Stimulated activated CD4-positive, alpha-beta T cell treated with anti-CD3 and anti-CD28 coated beads, Interleukin-4, amount 100 ng/mL, for 1 hour (primary cell): ENCODE measurements at places on chromosomes 4 and X.

DNA sequence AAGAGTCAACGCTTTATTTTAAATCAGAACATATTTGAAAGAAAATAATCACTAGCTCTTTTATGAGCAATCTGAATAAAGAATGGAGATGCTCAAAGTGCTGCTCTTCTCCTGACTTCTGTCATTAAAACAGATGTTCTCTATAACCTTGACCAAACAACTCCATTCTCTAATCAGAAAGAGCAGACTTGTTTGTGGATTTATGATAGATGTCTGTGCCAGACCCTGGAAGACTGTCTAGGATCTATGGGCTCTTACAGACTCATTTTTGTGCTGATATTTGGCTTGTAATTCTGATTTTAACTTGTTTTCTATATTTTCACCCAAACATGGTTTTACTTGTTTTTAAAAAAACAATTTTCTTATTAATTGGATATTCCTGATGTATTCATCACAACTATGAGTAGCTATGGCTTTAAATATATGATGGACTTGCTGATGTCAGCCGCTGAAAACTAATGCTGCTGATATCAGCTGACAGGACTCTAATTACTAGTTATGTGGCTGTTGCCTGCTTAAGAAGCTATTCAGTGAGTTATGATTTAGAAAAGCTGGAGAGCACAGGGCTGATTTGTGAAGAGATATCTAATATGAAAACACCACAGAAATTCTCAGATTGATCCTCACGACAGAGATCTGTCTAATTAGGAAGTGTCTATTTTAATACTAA, 31.6 kb upstream of the MAML3 start:
- no peak for DNase-seq

- no peak for DNase-seq
These were observed 170.8 kb upstream of the RAI2 start for GRCh38 chrX:18031726-18032375.

DNA sequence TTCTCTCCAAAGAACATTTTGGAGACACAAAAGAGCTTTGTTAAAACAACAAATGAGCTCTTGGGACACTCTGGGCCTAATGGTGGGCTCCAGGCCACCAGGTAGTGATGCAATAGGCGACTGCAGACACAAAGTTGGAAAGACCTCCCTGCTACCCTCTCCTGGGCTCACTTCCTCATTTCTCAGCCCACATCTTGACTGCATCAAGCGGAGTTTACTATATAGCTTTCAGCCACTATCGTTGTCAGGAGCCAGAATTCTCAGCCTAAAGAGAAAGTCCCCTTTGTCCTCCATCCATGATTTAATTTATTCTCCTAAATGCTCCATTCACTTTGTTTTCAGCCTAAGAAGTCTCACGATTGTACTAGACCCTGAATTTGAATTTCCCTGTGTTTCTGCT, 114.9 kb downstream of the EFHC2 start:
- no peak for DNase-seq

DNA sequence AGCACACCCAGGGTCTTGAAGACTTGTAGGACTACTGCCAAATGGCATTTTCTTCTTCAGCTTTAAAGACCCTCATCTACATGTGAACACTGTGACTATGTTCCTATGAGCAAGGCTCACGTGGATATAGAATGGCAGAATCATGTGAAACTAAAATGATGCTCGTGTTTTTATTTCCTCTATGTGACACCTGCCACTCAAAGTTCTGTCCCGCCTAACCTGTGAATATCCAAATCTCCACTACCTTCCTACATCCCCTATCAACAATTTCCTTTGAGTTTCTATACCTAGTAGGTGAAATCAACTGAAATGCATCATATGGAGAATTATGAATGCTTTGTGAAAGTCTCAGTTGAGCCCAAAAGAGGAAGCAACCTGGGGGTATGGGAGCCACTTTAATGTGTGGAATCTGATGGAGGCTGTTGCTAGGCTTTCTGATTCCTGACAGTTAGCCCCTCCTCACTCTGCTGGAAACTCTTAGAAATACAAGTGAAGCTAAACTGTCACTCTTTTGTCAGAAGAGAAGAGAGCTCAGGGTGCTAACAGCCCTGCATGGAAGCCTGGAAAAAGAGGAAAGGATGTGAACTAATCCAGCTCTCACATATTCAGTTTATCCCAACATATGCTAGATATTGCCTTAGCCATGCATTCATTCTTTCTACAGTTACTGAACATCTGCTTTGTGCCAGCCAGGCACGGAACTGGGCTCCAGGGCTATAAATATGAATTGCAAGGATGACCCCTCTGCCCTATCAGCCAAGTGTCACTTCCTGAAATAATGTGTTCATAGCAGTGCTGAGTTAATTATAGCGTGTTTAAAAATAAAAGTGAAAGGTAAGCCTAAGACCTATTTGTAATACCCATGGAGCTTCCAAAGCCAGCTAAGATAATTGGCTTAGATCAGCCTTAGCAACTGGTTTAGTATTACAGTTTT, 11.0 kb downstream of the LHFPL1 start:
- no peak for DNase-seq

- DNase-seq, result no peak
These were observed at the start of gene SPOCK3 for GRCh38 chr4:167234316-167234881. Gene SPOCK3, minus strand, starts transcription at chr4:167234494.
